Stimulated activated CD4-positive, alpha-beta T cell treated with anti-CD3 and anti-CD28 coated beads, Interleukin-4, amount 100 ng/mL, for 1 hour (primary cell): ENCODE measurements at places on chromosomes 11 and 22.

- DNase-seq = no peak
These were observed 30.6 kb downstream of the ADORA2A start for GRCh38 chr22:24457894-24458420.

DNA sequence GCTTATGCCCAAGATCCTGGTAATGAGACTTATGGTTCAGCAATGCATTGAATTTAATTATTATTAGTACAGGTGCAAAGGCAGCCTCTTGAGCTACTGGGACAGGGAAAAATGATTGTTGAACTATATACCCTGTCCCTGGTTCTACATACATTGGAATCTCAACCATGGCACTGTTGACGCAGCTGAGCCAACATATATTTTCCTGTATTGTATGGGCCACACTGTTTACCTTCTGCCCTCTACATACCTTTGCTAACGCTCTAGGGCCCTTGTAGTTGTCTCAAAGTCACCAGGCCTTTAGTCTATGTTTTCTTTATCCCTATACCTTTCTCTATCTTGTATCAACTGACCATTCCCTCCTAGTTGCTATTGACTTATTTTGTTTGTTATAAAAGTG lies 22.6 kb downstream of the KREMEN1 start:
- no peak for DNase-seq

GRCh38 chr11:96105944-96106343 lies 182.0 kb upstream of the MTMR2 start:
- DNase-seq = no peak

DNA sequence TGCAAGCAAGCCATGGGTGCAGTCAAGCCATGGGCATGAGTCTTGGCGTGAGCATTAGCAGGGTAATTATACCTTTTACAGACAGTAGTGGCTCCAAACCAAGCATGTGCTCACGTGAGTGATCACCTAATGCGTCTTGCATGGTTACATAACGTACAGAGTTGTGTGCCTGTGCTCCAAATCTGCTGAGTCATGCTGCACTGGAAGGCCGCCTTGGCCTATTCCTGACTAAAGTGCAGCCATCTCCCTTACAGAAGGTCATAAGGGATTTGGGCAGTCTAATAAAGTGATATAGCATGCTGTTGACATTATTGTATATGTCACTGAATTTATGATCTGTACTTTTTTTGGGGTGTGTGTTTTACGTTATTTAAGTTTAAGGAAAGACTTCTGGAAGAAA lies 102.4 kb downstream of the ARHGAP42 start:
- DNase-seq = no peak

DNA sequence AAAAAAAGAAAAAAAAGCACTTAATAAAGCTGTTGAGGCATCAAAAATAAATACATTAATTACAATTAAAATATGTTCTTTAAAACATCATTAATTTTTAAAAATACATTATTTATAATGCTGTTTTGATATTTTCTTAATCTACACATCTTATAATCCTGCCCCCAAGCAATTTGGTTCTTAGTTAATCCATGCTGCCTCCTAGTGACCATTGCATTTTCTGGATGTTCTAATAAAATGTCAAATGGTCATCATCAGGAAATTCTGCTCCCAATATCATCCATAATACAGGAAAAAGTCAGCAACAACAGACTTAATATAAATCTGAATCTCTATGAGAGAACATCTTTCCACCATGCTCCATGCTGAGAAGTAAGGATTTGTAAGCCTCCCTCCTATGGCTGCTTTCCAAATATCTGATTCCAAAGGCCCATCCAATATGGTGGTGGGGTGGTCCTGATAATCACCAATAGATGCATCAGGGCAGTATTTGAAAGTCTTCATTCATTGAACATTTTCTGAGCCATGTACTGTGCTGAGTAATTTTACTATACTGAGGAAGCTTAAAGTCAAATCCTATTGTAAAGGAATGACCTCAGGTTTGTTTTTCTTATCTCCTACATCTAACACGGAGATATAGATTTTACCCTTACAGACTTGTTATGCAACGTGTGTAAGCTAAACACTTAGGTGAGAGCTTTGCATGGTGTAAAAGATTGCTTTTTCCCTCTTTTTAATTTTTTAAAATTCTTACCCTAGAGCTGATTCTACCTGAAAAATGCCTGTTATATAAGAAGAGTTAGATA lies 124.7 kb upstream of the BMAL1 start:
- DNase-seq = no peak

DNA sequence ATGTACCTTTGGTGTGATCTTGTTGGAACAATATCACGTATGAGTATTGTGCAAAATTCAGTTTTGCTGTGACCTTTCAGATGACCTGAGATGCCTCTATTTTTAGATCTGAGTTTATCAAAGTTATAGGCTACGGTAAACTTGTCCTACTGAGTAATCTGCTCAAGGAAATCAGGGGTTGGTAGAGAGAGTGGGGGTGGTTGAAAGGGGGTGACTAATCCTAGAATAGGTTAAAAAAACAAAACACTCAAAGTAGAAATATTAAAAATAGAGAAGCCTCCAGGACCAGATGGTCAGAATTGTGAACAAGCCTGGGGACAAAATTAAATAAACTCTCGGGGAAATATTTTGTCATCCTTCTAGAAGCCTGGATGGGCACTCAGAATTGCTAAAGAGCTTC lies 59.9 kb upstream of the C11orf87 start:
- DNase-seq = no peak

DNA sequence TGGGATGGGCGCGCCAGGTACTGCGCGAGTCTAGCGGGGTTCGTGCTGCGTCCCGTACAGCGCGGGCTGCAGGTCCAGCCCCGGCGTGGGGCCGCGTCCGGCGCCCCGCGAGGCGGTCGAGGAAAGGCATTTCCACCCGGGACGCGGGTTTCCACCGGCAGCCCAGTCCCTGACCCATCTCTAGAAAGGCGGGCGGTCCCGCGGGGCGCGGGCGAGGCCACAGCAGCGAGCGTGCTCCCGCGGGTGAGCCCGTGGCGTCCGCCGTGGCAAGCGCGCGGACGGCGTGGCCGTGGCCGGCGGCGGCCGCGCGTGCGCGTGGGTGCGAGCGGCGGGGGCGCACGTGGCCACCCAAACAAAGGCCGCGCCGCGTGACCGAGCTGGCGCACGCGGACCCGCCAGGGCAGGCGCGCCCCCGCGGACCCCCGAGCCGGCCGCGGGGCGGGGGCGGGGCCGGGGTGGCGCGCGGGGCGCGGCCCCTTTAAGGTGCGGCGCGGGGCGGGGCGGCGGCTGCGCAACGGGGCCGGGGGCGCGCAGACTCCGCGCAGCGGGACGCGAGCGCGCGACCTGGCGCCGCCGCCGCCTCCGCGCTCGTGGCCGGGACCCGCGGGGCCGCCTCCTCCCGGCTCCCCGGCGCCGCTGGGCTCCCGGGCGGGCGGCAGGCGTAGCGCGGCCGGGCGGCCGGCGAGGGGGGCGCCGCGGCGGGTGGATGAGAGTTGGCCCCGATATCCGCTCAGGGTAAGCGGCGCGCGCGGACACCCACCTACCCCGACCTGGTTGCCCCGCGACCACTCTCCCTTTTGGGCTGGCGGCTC lies 39.3 kb upstream of the CELSR1 start:
- peak; percentile 70 for DNase-seq

DNA sequence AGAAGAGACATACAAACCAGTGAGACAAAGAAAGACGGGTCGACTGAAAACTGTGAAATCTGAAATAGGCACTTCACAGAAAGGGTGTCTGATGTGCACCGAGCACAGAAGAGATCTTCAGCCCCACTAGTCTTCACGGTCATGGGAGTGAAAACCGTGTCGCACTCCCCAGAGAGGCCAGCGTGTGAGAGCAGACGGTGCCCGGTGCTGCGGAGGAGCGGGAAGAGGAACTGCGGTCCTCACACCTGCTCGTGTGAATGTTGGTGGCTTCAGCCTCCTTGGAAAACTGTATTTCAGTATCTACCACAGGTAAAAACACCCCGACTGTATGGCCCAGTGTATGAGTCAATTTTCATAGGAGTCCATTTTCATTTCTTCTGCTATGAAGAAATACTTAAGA lies 382.9 kb downstream of the BRD1 start:
- no peak for DNase-seq

- DNase-seq = no peak
These were observed 14.8 kb downstream of the KIAA0930 start for GRCh38 chr22:45225732-45226502.

- no peak for DNase-seq
These were observed 563.1 kb upstream of the ISX start for GRCh38 chr22:34502821-34503220.

DNA sequence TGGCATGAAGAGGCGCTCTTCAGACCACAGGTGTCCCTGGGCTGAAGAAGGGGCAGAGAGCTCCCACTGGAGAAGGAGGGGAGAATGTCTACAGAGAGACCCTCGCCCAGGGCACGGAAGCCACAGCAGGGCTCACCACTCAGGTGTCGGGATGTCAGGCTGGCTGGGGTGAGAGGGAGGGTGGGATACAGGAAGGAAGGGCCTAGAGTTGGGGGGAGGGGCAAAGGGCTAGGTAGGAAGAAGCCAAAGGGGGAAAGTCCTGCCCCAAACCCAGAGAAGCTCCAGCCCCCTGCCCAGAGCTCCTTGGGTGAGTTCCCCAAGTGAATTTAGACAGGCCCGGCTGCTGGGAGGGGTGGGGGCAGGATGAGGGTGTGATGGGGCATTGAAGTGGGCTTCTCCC lies 232.0 kb downstream of the CEP164 start:
- no peak for DNase-seq

DNA sequence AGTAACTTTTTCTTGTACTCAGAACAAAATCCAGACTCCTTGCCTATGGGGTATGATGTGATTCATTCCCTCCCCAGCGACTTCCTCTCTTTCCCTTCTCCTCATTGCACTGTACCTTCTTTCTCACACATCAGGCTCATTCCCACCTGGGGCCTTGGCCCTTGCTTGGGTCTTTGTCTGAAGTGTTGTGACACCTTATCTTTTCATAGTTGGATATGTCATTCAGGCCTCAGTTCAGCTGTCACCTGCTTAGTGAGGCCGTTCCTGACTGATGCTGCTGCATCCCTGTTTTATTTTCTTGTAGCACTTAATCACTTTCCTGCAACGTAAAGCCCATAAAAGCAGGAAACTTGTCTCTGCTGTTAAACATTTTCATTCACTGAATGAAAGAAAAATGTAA lies 39.9 kb downstream of the ZDHHC13 start:
- DNase-seq = no peak

GRCh38 chr11:73154178-73154577 lies 12.1 kb upstream of the FCHSD2 start:
- no peak for DNase-seq

- DNase-seq = no peak
These were observed 1.5 kb downstream of the BACE1-AS start for GRCh38 chr11:117292616-117293015.

DNA sequence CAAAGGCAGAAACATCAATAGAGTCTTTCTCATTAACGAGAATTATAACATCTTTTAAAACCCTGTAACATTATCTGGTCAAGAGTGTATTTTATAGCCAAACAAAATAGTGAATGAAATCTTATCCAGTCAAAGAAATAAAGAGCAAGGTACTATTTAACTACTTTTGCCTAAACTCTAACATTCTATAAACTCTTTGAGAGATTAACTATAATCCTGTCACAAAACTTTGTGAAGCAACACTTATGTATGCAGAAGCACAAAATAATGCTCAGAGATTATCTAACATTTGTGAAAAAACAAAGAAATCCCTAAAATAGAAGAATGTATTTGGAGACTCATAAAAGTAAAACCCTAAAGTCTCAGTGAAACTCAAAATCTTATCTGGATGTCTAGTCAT lies 124.4 kb upstream of the LUZP2 start:
- DNase-seq = no peak

DNA sequence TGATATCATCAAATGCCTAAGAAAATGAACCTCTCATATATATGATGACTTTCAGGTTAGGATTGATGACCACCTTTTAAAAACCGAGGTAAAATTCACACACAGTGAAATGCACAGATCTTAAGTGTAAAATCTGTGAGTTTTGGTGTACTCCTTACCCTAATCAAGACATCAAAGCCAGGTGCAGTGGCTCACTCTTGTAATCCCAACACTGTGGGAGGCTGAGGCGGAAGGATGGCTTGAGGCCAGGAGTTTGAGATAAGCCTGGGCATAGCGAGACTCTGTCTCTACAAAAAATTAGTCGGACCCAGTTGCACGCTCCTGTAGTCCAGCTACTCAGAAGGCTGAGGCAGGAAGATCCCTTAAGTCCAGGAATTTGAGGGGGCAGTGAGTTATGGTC lies 140.4 kb downstream of the UVRAG start:
- no peak for DNase-seq

GRCh38 chr11:71368966-71369365 lies 79.2 kb downstream of the DHCR7 start:
- DNase-seq = no peak
